EH (cell line): ENCODE measurements at places on chromosomes 13 and 19.

DNA sequence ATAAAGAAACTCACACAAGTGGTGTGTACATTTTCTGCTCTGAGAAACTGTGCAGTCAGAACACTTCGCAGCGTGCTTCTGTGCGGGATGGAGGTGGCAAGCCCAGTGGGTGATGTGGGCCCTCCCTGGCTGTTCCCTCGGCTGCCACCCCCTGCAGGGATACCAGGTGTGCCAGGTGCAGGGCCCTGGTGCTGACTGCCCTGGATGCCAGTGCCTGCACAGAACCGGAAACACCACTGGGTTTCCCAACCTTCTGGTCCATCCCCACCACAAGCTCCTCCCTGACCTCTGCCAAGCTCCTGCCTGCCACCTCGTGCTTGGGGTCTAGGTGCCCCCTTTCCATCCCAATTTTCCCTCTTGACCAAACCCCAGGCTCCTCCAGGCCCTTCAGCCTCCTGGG is 81.9 kb upstream of the MCF2L start:
- DNase-seq: no peak

- DNase-seq: peak; percentile 74
These were observed 85.2 kb upstream of the FAM216B start for GRCh38 chr13:42696191-42696590.

DNA sequence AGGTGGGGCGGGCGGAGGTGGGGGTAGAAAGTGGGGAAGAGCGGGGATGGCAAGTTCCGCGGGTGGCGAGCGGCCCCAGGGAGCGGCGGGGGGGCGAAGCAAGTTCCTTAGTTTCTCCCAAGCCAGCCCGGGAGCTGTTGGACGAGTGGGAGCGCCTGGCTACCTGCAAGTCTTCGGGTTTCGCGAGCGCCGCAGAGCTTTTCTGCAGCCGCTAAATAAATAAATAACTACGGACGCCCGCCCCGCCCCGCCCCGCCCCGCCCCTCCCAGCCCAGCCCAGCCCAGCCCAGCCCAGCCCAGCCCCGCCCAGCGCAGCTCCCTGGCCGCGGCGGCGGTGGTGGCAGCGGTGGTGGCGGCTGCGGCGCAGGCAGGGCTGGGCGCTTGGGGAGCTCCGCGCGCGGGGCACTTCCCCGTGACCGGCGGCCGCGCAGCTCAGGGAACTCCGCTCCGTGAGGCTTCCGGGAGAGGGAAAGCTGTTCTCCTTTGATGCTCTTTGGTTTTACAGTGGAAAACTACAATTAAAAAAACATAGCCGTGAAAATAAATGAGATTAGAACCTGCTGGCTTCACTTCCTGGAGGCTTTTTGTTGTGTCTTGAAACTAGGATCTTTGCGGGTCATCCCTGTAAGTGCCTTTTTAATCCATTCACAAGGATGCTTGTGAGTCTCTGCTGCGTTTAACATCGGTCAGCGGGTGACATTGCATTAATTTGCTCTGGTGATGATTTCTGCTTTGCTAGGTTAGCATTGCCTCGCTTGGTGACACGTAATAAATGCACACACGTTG is at the start of gene UBE2L5:
UBE2L5 (plus strand) TSS at position 440 of the 786 bp plus-strand sequence. CDS start 5,498 bp downstream, outside the sequence.
- peak; percentile 83 for DNase-seq

DNA sequence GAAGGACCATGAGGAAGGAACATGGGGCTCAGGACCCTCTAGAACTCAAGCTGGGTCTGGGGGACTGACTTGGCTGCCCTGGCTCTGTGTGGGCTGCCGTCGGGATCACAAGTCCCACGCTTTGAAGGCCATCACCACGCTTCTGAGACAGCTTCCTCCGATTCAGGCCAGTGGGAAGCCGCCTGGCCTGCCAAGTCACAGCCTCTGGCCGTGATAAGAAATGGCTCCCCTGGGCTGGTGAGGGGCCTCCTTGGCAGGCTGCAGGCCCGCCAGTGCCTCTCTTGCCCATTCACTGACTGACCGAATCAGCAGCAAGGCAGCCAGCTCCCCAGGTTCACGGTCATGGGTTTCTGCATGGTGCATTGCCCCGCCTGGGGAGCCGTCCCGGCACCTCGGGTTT is 48.8 kb downstream of the COMP start:
- no peak for DNase-seq

DNA sequence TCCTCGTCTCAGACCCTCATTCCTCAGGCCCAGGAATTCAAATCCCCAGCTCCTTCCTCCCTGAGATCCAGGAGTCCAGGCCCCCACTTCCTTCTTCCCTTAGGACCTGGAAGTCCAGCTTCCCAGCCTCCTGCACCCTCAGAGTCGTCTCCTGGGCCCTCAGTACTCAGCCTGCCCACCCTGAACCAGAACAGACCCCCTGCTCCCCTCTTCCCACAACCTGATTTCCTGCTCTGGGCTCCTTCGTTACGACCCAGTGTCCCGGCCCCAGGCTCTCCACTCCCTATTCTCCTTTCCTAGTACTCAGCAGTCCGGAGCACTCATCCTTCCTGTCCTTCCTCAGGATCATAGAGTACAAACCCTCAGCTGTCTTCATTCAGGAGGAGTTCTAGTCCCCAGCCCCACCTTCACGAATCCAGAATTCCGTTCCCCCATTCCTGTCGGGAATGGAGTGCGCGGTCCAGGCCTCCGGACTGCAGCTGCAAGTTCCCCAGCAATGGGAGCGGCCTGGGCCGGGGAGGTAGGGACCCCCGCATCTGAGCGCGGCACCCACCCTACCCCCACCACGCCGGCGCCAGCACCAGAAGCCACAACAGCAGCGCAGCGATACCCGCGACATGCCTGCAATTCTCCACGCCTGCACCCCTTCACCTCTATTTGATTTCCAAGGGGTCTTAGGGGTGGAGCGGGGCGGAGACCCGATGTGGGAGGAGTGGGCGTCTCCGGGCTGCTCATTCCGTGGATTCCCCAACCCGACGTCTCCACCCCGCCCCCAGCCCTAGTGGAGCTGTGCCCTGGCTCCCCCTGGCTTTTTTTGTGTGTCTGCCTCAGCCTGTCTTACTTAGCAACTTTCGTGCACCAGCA is 12.7 kb downstream of the EGLN2 start:
- no peak for DNase-seq

- no peak for DNase-seq
These were observed 59.4 kb downstream of the GPC6 start for GRCh38 chr13:93286047-93286446.

- DNase-seq: no peak
These were observed at the start of gene SMIM17 for GRCh38 chr19:56642711-56643459. SMIM17 (plus strand) TSS chr19:56643159; CDS start chr19:56645668, 2,509 bp downstream.

- DNase-seq: no peak
These were observed 12.9 kb upstream of the ZNF470 start for GRCh38 chr19:56554272-56554869.

DNA sequence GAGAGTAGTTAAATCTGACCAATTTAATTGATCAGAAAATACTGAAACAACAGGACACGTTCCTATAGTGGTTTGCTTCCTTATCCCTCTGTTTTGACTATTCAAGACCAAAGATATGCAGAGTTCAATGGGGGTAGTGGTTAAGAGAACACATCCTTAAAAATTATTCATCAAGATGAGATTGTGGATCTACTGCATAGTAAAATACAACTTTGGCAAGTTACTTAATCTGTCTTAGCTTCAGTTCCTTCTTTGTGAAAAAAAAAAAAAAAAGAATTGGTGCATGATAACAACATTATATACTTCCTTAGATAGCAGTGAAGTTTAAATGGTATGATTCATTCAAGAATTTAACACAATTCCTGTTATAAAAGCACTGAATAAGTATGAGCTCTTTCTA is 552.1 kb downstream of the DCT start:
- no peak for DNase-seq

- DNase-seq: peak; percentile 86
These were observed 1872.9 kb upstream of the PCDH20 start for GRCh38 chr13:63288576-63288975.

- DNase-seq: no peak
These were observed 43.3 kb upstream of the GPC6 start for GRCh38 chr13:93183302-93183701.

- peak; percentile 53 for DNase-seq
These were observed 34.4 kb downstream of the PIP5K1C start for GRCh38 chr19:3665681-3666544.
